ENCODE measurements at places on chromosomes 6 and 20.
A peak's percentile ranks its signal among the peaks of the same experiment; 100 is the strongest.

DNA sequence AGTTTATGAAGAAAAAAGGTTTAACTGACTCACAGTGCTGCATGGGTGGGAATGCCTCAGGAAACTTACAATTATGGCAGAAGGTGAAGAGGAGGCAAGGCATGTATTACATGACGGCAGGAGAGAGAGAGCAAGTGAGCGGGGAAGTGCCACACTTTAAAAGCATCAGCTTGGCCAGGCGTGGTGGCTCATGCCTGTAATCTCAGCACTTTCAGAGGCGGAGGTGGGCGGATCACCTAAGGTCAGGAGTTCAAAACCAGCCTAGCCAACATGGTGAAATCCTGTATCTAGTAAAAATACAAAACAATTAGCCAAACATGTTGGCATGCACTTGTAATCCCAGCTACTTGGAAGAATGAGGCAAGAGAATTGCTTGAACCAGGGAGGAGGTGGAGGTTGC lies 213.3 kb upstream of the THEMIS start:
- no peak for DNase-seq

GRCh38 chr6:166382500-166382932 lies 224 bp downstream of the MPC1 start:
- DNase-seq: no peak

DNA sequence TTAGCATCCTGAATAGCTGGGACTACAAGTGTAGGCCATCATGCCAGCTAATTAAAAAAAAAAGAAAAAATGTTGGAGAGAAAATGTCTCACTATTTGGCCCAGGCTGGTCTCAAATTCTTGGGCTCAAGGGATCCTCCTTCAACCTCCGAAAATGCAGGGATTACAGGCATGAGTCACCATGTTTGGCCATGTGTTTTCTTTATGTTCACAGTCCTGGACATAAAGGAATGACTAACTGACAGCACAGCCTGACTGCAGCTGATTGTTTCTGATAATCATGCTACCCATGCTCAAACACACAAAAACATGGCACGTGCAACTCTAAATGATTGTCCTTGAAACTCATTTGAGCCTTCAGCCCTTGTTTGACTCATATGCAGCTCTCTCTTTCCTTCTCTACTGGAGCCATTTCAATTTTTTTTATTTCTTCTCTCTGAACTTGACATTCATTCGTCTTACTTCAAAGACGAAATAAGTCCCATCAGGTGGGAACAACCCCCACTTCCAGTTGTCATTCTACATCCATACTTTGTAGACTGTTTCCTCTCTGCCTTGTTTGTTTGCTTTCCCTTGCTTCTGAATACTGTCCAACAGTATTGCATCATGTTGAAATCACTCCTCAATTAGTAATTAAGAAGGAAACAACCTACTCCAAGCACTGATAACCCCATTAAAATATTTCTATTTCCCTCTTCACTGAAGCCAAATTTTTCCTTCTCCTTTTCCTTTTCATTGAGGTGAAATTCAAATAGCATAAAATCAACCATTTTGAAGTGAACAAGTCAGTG lies 413.0 kb downstream of the BMP2 start:
- DNase-seq: no peak

DNA sequence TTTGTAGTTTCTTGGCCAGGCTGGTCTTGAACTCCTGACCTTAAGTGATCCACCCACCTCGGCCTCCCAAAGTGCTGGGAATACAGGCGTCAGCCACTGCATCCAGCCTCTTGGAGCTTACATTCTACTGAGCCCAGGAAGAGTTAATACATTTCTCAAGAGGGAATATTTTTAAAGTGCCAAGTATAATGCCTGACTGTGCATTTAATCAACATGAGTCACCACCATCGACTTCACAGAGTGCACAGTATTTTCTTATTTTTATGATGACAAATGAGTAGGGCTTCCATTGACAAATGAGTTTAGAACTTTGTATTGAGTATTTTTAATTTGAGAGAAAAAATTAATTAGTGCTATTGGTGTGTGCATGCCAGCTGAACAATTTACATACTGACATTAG lies 72.2 kb downstream of the SASH1 start:
- DNase-seq: no peak

- peak; percentile 16 for DNase-seq
Measured at GRCh38 chr6:98014442-98015201, 731.6 kb upstream of the MMS22L start.

- no peak for DNase-seq
Measured at GRCh38 chr6:167589615-167589940, 237.1 kb upstream of the AFDN start.

Data from NCI-H1417 treated with DMSO at 0.1 percent for 48 hours (cell line).